SK-N-SH (cell line): ENCODE measurements at places on chromosomes 1 and 21. TPM values are rescaled to one million over a fixed set of nuclear protein-coding genes. Genes with fewer than 3 reads are reported as not detected.

Gene NUF2
- 11.3 and 13.5 TPM in 2 replicates for polyA plus RNA-seq

Gene INKA2
- 1.1 and 1.2 TPM in 2 replicates for polyA plus RNA-seq

- no peak for DNase-seq
Measured at GRCh38 chr1:31364561-31365250, 8.2 kb downstream of the FABP3 start.

DNA sequence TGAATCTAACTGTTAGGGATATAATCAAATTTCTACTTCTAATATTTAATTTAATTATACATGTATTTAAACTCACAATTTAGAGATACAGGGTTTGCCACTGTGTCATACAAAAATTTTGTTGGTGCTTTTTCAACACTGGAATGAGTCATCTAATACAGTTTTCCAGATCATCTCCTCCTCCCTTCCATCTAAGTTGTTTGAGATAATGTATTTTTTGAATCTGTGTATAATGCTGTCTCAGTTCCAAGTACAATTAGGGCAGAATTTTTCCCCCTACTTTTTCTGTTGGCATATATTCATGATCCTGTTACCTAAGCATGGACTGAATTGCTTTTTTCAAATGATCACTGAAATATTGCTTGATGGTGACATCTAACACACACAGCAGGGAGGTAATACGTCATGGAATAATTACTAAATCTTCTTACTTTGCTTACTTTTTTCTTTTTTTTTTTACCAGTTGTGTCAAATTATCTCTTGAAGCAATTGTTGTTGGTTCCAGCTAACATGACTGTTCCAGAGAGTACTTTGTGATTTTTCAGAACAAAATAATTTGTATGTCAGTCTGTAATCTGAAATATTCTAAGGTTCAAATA is 146.0 kb downstream of the MAGI3 start:
- DNase-seq = no peak

Gene KCNK2
- 12.2 and 16.2 TPM in 2 replicates for polyA plus RNA-seq
